ENCODE measurements at places on chromosomes 6 and 20. TPM values are rescaled to one million over a fixed set of nuclear protein-coding genes. Genes with fewer than 3 reads are reported as not detected.

OR2H2 gene
- not detected for total RNA-seq

PTGIS gene
- total RNA-seq, result not detected

GPRC6A gene
- not detected for total RNA-seq

STMND1 gene
- not detected for total RNA-seq

ACSS1 gene
- 3.9 TPM for total RNA-seq

SAMD5 gene
- total RNA-seq, result 1.8 TPM

BPIFB1 gene
- total RNA-seq, result not detected

HFE gene
- total RNA-seq, result 9.2 TPM

TINAG gene
- not detected for total RNA-seq

TSPO2 gene
- total RNA-seq, result not detected

MEP1A gene
- 0.11 TPM for total RNA-seq

MYO6 gene
- 9.4 TPM for total RNA-seq

WFDC2 gene
- not detected for total RNA-seq

ATAT1 gene
- 1.6 TPM for total RNA-seq

TSBP1 gene
- total RNA-seq, result not detected

IMPG1 gene
- not detected for total RNA-seq

TTLL9 gene
- total RNA-seq, result not detected

RAE1 gene
- 46.7 TPM for total RNA-seq

KCNK15 gene
- total RNA-seq, result under 0.01 TPM

INSM1 gene
- not detected for total RNA-seq
